Immature natural killer cell (primary cell): ENCODE measurements at places on chromosomes 3 and 15.

GRCh38 chr3:55523471-55523870 lies 36.4 kb upstream of the WNT5A start:
- DNase-seq, result no peak

DNA sequence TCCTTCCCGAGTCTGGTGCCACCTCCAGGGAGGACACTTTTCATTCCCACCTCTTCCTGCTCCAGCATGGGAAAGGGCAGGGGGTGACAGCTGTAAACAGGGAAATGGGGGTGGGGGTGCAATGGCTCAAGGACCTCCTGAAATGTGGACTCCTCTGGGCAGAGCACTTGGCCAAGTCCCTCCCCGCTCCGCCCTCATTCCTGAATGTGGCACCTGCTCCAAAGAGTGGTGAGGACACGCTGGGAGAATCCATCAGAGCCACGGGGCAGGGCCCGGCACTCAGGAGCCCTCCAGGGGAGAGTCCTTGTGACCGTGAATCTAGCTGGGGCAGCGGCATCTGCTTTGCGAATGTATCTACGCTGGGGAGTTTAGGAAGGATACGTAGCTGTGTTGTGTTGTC lies 11.1 kb upstream of the LINGO1 start:
- no peak for DNase-seq

- no peak for DNase-seq
Observed at GRCh38 chr3:172201136-172201869, 161.9 kb downstream of the FNDC3B start.

DNA sequence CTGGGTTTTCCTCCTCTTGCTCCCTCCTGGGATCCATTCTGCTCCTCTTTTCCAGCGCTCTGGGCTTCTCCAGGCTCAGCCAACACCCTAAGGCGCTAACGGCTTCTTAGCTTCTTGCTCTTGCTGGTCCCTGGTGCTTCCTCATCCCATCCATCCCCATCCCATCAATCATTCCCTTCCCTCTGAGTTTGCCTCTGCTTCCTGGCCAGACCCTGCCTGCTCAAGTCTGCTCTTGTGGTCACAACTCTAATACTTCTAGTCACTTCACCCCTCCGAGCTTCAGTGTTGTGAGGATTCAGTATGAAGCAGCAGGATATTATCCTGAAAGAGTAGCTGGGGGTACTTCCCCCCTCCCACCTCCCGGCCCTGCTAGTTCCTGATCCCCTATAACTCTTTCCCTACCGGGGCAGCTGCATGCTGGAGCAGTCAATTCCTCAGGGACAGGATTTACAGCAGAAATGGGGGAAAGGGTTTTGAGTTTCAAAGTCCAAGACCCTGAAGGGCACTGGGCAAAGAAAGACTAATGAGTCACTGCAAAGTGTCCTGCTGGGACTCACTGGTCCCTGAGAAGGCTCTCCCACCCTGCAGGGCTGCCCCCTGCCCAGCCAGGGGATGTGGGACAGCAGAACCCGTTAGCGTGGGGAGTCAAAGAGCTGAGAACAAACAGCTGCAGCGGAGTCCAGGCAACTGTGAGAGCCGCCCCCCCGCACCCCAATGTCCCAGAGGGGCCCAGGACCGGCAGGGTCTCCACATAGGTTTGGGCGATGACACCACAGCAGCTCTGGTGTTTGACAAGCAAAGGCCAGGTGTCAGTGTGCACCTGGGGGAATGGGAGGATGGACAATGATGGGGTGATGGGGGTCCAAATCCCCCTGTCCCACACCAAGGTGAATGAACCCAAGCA lies 2.3 kb upstream of the SYNM start:
- DNase-seq, result no peak

- no peak for DNase-seq
Observed at GRCh38 chr15:22259881-22260421, 179.6 kb downstream of the OR4M2 start.

- no peak for DNase-seq
Observed at GRCh38 chr3:47425383-47425778, 44.6 kb downstream of the PTPN23 start.

DNA sequence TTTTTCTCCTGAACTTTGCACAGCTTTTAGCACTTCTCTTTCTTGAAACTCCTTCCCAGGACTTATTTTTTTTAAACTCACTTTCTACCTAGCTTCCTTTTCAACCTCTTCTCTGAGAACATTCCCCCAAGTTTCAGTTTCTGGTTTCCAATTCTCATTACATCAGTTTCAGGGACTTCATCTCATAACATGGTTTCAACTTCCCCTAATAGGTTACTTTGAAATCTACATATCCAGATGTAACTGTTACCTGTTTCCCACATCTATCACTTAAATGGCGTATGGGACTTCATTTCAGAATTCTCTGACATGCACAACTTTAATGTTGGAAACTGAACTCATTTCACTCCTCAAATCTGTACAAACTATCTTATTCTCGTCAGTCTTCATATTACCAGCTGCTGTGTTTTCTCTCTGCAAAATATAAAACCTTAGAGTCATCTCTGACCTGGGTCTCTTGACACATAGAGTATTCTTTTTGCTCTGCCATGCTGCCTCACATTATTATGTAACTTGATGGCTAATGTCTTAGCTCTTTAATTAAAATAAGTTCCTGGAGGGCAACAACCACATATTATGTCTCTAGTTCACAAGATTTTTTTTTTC lies 58.4 kb downstream of the NME9 start:
- DNase-seq, result no peak

GRCh38 chr3:107425033-107425432 lies 47.8 kb downstream of the CCDC54 start:
- no peak for DNase-seq
